ENCODE measurements at places on chromosomes 5 and 9. TPM values are rescaled to one million over a fixed set of nuclear protein-coding genes. Genes with fewer than 3 reads are reported as not detected.
A peak's percentile ranks its signal among the peaks of the same experiment; 100 is the strongest.

DNA sequence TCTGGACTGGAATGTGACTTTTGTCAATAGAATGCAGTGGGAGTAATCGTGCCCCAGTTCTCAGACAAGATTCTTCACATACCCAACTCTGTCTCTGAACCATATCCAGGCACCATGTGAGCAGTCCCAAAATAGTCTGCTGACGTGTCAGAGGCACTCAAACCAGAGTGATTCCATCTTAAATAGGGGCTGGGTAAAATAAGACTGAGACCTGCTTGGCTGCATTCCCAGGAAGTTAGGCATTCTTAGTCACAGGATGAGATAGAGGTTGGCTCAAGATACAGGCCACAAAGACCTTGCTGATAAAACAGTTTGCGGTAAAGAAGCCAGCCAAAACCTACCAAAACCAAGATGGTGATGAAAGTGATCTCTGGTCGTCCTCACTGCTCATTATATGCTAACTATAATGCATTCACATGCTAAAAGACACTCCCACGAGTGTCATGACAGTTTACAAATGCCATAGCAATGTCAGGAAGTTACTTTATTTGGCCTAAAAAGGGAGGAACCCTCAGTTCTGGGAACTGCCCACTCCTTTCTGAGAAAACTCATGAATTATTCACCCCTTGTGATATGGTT, 16.9 kb upstream of the PLCXD3 start:
- DNase-seq = no peak

DNA sequence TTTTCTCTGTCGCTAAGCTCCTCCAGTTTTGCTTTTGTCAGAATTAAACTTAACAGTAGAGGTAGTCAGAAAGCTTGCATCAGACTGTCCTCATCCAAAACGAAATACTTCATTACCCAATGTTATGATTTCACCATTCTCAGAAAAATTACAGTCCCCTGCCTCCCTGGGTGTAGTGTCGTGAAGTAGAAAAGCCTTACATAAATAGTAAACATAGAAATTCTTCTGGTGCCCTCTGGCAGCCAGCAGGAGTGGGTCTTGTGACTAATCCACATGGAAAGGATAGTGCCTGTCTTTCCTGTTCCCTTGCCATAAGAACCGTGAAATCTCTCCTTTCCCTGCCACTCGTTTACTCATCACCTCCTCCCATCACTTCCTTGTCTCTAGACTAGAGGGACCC, 230.6 kb downstream of the GNA14 start:
- DNase-seq = peak; percentile 61

DNA sequence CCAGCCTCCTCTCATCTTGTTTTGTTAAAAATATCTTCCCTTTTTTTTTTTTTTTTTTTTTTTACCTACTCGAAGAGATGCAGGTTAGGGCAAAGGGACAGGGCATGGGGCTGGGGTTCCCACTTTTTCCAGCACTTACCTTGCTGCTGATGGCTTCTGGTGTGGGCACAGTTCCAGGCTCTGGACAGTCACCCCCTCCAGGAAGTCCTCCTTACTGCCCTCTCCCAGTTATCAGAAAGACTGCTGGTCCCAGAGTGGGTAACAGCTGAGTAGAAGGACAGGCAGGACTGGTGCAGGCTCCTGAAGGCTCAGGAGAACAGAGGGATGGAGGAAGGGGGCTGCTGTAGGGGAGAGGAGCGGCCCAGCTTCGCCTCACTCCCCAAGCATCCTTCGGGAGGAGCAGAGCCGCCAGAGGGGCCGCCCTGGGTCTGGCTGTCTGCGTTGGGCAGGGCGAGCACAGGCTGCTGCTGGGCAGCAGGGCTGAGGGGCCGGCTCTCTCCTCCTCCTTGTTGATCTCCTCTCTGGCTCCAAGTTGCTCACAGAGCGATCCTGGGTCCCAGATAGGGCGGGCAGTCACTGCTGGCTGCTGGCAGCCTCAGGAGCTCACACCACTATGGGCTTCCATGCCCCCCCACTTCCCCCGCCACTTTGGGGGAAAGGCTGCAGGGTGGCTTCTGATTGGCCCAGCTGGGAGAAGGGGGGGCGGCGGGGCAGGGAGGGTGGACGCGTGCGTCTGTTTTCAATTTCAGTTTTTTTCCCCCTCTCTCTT, at the start of gene PDGFRB:
Gene PDGFRB, minus strand, starts transcription at position 588 of the 769 bp plus-strand sequence. CDS start 18,798 bp downstream, outside the sequence.
- peak; percentile 96 for DNase-seq

GRCh38 chr5:148750614-148751013, 75.8 kb upstream of the ADRB2 start:
- no peak for DNase-seq

GRCh38 chr5:132428484-132429462, 59.3 kb downstream of the SLC22A5 start:
- DNase-seq = no peak

- DNase-seq = no peak
Observed at GRCh38 chr5:93307557-93307956, 273.5 kb downstream of the NR2F1-AS1 start.

DNA sequence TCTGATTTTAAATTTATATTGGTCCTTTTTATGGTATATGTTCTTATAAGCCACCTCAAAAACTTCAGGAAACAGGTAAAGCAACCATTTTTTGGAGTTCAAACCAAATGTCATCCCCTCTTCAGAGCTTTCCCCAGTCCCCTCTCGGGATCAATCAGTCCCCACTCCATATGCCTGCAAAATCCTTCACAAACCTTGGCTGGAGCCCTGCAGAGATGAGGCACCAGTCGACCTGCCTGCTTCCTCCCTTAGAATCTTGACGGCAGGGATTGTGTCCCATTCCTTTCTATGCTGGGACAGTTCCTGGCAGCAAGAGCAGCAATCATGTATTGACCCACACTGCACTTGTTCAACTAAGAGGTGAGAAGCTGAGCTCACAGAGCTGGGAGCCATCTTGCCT, 22.6 kb downstream of the B4GALT1 start:
- DNase-seq = no peak

DNA sequence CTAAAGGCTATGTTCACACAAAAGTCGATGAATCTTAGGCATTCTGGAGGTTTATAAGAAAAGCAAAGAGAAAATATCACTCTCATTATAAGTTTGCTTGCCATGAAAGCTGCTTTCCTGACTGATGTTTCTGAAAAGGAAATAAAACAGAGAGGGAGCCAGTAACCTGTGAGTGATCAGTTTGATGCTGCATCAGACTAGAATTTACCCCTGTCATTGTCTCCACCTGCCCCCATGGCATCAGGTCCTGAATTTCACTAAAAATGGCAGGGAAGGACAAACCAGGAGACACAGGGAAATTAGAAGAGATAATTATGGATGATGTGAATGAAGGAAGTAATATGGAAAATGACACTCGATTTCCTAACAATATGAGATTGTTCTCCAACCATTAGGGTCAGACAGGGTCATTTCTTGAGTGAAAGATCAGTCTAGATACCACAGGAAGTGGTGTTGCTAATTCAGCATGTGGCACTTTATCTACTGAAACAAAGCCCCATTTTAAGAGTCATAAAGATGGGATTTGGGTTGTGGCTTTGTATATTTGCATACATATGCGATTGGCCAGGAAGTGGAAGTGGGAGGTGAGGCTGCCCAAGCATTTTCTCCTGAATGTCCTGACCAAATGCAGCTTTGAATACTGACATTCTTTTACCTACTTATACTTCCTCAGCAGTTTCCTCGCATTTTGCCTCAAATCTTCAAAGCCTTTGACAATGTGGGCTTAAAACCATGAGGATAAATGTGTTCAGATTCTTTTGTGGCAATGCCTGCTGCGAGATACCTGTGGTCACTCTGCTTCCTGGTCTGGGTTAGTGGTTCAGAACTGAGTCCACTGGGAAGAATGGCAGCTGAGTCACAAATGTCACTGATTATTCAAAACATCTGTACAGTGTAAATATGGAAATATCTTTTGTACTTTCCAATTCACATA, 29.7 kb downstream of the MEGF10 start:
- no peak for DNase-seq

SET gene
- polyA plus RNA-seq = 98.0 TPM

NR2F1 gene
- 59.3 TPM for polyA plus RNA-seq

DNA sequence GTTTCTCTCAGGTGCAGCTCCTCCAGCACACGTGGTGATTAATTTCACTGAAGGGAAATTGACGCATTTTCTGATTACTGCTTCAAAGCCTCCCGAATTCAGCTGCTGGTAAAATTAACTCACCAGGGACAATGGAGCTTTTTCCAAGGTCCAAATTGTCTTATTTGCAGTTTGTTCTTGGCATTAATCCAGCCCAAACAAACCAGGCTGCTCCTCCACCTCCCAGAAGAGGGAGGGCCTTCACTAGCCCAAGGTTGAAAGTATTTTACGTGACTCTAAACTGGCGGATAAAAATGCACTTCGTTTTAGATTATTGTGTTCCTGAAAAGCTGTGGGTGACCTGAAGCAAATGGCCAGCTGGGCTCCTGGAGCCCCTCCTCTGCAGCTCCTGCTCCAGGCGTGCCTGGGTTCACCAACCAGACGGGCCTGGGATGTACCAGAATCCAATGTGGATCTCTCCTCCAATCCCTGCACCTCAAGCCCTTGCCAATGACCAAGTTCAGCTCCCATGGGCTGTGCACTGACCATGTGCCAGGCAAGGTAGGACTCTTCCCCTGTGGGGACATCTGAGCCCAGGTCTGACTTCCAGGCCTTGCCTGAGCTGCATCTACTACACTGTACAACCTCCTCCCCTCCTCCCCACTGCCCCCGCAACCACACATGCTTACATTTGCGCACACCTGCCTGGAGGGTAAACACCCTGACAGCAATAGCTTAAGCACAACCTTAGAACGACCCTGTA, 193.4 kb downstream of the CDK5RAP2 start:
- DNase-seq = peak; percentile 45

DNA sequence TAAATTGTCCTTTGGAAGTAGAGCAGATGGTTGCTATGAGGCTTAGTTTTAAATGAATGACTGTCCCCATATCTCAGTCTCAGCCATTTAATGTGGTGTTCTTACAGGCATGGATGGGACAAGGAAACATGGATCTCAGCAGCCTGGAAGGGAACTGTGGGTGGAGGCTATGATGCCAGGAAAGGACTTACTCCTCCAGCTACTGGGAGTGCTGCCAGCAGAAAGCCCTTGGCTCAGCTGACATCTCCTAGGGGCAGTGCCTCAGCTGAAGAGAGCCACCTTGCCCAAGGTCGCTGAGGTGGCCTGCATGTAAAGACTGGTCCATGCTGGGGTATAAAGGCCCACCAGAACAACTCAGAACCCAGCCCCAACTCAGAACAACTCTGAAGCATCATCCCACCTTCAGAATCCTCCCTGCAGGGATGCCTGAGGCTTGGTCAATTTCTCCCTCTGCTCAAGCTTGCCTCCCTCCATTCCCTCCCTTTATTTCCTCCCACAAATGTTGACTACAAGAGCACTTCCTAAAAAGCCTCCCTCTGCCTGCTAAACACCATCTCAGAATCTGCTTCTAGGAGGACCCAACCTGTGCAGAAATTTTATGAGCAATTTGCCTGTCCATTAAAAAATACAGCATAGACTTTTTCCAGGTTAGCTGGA, 1.8 kb upstream of the PDE8B start:
- no peak for DNase-seq

PLCXD3 gene
- polyA plus RNA-seq = 0.38 TPM

- no peak for DNase-seq
Observed at GRCh38 chr5:61467766-61468482, 135.9 kb downstream of the ZSWIM6 start.

LCN9 gene
- not detected for polyA plus RNA-seq

DNA sequence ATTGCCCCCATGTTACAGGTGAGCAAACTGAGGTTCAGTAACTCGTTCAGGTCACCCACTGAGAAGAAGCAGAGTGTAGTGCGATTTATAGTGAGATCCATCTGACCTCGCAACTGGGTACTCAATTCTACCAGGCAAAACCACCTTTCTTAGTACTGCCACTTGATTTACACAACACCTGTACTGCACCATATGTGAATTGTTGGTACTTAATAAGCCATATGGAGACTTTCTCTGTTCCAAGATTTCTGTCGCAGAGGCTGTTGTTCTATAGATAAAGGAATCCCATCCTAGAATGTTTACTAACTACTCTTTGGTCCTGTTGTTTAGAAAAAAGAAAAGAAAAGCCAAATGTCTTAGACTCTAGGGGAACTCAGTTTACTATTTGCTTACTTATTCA, 287.5 kb downstream of the KCTD16 start:
- no peak for DNase-seq

- DNase-seq = no peak
Observed at GRCh38 chr5:67315082-67315989, 118.7 kb upstream of the CD180 start.

OR1J2 gene
- not detected for polyA plus RNA-seq

DNA sequence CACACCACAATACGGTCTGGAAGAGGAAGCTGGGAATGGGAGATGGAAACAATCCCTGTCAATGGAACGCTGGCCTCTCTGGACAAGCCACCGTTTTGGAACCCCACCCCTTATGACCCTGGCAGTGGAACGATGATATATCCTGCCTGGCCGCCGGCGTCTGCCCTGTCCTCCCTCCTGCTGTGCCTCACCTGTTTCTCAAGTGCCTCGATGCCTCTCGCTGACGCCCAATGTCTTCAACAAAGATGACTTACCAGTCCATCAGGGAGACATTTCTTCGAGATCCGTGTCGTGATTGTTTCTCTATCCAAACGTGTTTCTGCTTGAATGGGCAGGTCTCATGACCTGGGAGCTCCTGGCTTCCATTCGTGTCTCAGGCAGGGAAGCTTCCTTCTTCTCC, 476.5 kb downstream of the SPATA31A7 start:
- DNase-seq = no peak
